ENCODE measurements at places on chromosomes 12 and 14. TPM values are rescaled to one million over a fixed set of nuclear protein-coding genes. Genes with fewer than 3 reads are reported as not detected.

Gene AICDA
- 0.10 TPM for total RNA-seq

Gene DDX24
- total RNA-seq = 89.6 TPM

Gene NUAK1
- 16.6 TPM for total RNA-seq

Gene SYT1
- total RNA-seq = 13.0 TPM

Gene ARPC3
- total RNA-seq = 230 TPM

Gene MYH6
- total RNA-seq = 1.6 TPM

Gene AQP6
- not detected for total RNA-seq

DNA sequence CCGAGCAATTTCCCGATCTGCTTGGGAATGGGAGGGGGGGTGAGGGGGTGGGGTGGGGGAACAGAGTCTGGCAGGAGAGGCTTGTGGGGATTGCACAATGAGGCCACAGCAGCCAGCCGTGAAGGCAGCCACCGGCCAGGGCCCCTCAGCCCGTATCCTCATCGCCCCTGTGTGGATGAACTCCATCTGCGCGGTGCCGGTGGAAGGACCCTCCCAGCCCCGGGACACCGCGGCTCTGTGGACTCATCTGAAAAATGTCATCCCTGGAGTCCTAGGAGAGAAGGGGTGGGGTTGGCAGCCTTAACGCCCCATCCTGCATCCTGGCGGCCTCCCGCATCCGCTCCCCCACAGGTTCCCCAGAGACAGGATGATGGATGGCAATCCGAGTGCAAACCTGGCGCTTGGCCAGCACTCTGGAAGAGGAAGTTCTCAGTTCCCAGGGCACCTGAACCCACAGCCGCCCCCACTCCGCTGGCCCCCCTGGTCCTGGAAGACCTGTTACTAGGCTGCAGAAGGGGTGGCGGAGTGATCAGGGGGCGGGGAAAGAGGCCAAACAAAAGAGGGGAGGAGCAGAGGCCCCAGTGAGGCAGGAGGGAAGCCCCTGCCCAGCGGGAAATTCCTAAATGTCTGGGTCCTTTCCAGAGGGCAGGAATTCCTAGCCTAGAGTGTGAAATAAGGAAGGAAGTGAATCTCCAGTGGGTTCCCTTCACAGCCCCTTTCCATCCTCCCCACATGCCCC is 1.2 kb upstream of the TNFAIP2 start:
- H3K36me3 ChIP-seq = peaks cover 3% of the 10 kb centered on the region
- H3K27me3 ChIP-seq = no peaks in the 10 kb centered on the region
- DNase-seq = peak; percentile 79
- H3K27ac ChIP-seq = peak overlapping the region; percentile 88

- H3K4me1 ChIP-seq = peaks cover 12% of the 10 kb centered on the region
- no peak overlapping the region for H3K4me3 ChIP-seq
- no peaks in the 10 kb centered on the region for H3K27me3 ChIP-seq
- no peaks in the 10 kb centered on the region for H3K36me3 ChIP-seq
These were observed 88.6 kb downstream of the R3HDM2 start for GRCh38 chr12:57342207-57342691.

GRCh38 chr14:68594737-68595380 is 198.0 kb downstream of the ZFP36L1 start:
- H3K4me3 ChIP-seq = no peak overlapping the region
- H3K4me1 ChIP-seq = peaks cover 49% of the 10 kb centered on the region
- H3K27me3 ChIP-seq = peaks cover 19% of the 10 kb centered on the region
- DNase-seq = no peak
- H3K27ac ChIP-seq = no peak overlapping the region

GRCh38 chr12:133251732-133252131 is 16.1 kb upstream of the ANHX start:
- no peak overlapping the region for H3K27ac ChIP-seq
- peaks cover 2% of the 10 kb centered on the region for H3K27me3 ChIP-seq
- no peaks in the 10 kb centered on the region for H3K36me3 ChIP-seq
- H3K4me1 ChIP-seq = no peaks in the 10 kb centered on the region

DNA sequence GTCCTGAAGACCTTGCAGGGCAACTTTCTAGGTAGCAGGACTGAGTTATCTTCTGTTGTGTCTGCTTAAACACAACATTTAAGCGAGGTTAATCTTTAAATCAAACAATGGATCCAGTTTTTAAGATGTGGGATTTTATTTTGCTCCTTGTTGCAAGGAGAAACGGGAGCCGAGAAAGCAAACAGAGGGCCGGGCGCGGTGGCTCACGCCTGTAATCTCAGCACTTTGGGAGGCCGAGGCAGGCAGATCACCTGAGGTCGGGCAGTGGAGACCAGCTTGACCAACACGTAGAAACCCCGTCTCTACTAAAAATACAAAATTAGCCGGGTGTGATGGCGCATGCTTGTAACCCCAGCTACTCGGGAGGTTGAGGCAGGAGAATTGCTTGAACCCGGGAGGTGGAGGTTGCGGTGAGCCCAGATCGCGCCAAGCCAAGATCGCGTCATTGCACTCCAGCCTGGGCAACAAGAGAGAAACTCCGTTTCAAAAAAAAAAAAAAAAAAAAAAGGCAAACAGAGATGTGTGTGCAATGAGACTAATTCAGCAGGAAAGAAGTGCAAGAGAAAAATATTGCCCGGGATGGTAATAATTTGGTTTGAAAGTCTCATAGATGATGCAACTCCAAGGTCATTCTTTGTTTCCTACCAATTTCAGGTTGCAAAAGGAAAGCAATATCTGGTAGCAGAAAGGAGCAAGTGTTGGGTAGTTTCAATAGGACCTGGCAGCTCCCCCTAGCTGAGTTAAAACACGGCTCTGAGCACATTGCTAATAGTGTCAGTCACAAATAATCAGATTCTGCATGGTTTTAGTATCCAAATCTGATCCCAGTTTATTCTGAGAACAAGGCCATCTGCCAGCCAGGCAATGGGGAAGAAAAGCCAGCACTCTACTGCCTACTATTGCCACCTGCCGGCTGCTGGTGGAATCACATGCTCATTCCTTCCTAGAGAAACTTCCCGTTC is 141.4 kb downstream of the PPM1H start:
- peaks cover 12% of the 10 kb centered on the region for H3K36me3 ChIP-seq
- H3K4me1 ChIP-seq = peaks cover 22% of the 10 kb centered on the region

DNA sequence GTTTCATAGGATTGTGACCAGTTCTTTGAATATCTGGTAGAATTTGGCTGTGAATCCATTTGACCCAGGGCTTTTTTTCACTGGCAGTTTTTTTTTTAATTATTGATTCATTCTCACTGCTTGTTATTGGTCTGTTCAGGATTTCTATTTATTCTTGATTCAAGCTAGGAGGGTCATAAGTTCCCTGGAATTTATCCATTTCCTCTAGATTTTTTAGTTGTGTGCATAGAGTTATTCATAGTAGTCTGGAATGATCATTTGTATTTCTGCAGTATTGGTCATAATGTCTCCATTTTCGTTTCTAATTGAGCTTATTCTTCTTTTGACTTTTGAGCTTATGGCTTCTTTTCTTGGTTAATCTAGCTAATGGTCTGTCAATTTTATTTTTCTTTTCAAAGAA is 291.6 kb downstream of the AKAP6 start:
- DNase-seq = no peak
- no peaks in the 10 kb centered on the region for H3K36me3 ChIP-seq
- no peak overlapping the region for H3K4me3 ChIP-seq
- no peaks in the 10 kb centered on the region for H3K27me3 ChIP-seq
- H3K27ac ChIP-seq = no peak overlapping the region

- peaks cover 10% of the 10 kb centered on the region for H3K27me3 ChIP-seq
- H3K4me1 ChIP-seq = no peaks in the 10 kb centered on the region
- DNase-seq = peak; percentile 83
- H3K27ac ChIP-seq = no peak overlapping the region
- H3K36me3 ChIP-seq = peaks cover 4% of the 10 kb centered on the region
- H3K4me3 ChIP-seq = no peak overlapping the region
These were observed 2.2 kb downstream of the MMP17 start for GRCh38 chr12:131830335-131830913.

DNA sequence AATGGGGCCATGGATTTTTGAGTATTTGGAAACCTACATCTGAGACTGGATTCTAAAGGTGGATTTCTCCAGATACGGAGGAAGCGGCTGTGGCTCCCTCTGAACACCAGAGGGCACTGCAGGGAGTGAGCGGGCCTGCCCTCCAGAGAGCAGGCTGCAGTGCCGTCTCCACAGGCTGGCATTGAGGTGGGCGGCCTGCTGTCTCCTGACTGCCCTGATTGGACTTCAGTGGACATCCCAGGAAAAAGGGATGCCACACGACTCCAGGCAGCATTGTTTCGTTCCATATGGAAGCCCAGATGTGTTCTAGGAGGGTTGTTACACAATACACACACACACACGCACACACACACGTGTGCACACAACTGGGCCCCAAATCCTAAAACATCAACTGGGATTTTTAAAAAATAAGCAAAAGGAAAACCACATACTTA is 20.9 kb upstream of the ANO2 start:
- peaks cover 5% of the 10 kb centered on the region for H3K36me3 ChIP-seq
- H3K27ac ChIP-seq = no peak overlapping the region
- no peak overlapping the region for H3K4me3 ChIP-seq
- peaks cover 1% of the 10 kb centered on the region for H3K27me3 ChIP-seq

All from endothelial cell (in vitro differentiated cells).